DMS 273 treated with DMSO at 0.1 percent for 48 hours (cell line): ENCODE measurements at places on chromosomes 2 and 18.

DNA sequence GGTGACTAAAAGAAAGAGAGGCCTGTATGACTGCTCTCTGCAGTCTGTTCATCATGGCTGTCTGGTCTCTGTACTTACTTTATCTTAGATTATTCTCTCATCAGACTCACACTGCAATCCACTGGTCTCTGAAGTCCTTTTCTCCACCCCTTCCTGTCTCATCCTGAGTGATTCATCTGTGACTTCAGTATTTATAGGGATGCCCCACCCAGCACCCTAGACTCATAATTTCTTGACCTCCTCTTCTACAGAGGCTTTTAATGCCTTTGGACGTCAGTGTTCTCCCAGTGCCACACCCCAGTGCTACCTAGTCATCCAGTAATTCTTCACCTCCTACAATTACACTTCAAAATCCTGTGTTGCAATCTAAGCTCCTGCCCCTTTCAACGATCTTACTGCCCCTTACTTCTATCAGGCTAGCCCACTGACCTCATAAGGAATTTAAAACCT lies 14.9 kb upstream of the ITPRID2 start:
- DNase-seq: no peak

GRCh38 chr2:9053534-9053931 lies 50.0 kb upstream of the MBOAT2 start:
- DNase-seq: no peak

DNA sequence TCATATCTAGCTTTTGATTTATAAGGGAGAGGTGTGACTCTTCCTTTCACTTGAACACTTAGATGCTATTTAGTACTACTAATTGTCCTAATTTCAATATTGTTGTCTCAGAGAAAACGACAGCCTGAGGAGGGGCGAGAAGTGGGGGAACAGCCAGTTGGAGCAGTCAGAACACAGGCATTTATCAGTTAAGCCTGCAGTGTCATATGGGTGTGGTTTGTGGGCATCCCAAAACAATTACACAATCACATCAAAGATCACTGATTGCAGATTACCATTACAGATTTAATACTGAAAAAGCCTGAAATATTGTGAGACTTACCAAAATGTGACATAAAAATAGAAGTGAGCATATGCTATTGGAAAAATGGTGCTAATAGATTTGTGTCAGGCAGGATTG lies 15.8 kb downstream of the TMEM131 start:
- no peak for DNase-seq

DNA sequence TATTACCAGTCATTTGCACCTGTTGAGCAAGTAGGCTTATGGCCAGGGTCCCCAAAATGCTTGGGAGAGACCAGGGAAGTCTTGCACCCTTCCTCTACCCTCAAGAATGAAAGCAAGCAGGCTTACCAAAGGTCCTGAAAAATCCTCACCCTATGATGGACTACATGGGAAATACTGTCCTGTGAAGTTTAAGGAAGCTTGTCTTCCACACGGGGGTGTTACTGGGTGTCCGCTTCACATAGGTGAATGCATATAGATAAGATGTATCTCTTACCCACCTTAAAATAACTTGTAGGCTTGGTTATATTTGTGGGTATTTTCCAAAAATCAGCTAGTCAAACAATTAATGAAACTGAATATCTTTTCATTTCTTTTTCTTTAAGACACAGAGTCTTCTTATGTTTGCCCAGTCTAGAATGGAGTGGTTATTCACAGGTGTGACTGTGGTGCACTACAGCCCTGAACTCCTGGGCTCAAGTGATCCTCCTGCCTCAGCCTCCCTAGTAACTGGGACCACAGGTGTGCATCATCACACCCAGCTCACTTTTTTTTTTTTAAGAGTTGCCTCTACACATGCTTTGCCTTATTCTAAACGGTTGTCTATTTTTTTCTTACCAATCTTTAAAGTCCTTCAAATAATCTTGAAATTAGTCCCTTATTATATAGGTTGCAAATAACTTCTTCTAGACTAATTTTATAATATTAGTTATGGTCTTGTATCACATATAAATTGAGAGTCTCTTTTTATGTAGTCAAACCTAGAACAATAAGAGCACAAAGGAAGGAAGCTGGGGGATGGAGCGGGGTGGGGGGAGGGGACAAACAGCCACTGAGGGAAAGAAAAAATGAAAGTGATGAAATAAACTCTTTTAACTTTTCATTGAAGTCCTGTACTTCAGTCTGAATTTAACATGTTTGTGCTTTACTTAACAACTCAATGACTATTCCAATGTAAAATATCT lies 49.0 kb downstream of the CERKL start:
- no peak for DNase-seq

DNA sequence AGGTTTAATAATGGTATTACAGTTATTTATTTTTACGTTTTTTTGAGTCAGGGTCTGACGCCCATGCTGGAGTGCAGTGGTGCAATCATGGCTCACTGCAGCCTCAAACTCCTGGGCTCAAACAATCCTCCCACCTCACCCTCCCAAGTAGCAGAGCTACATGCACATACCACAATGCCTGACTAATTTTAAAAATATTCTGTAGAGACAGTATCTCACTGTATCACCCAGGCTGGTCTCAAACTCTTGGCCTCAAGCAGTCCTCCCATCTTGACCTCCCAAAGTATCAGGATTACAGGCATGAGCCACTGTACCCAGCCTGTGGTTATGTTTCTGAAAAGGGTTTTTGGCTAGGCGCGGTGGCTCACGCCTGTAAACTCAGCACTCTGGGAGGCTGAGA lies 120.8 kb downstream of the ESCO1 start:
- no peak for DNase-seq

GRCh38 chr2:210503725-210504191 lies 27.2 kb upstream of the LANCL1 start:
- DNase-seq: no peak

DNA sequence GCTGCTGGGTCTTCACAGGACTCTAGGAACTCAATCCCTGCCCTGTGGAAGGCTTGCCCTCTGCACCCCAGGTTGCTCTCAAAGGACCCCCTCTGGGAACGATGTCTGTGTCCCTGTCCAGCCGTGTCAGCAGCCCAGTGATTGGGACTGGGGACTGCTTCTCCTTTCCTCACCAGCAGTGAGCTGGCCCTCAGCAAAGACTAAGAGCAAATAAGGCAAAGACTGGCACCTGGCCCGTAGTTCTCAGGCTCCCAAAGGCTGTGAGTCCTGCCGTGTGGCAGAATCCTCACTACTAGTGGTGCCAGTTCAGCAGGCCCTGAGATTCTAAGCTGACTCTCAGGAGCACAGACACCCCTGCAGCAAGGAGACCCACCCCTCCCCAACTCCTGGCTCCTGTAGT lies 47.8 kb downstream of the TMEM163 start:
- DNase-seq: no peak

DNA sequence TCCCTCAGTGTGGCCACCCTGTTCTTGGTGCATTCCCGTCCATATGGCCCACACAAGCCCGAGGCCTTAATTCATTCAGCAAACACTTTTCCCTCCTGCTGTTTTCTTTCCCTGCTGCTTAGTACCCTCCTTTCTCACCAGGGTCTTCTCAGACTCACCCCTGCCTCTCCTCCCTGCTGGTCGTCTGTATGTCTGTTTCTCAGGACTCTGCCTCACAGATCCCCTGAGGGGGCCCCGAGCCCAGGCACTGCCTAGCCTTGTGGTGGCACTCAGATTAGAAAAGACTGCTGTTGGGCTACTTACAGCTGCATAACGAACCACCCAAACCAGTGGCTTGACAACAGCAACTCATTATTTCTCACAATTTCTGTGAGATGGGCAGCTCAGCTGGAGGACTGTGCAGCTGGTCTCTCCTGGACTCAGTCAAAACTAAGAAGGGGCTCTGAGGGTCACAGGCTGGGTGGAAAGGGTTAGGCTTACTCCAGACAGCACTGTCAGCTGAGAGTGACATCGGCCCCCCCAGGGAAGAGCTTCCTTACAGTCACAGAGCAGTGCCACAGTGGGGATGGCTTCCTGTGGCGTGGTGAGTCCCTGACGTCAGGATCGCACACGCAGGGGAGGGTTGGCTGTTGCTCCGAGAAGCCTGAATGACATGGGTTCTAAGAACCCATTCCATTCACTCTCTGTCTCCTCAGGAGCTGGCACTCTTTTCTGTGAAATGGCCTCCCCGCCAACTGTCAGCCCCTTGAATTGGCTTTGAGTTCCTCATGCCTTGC lies 139.0 kb downstream of the UXS1 start:
- DNase-seq: no peak

GRCh38 chr2:85933753-85934594 lies 45.2 kb upstream of the ST3GAL5 start:
- DNase-seq: no peak

- DNase-seq: no peak
These were observed 32.9 kb downstream of the INO80C start for GRCh38 chr18:35464831-35465279.

- DNase-seq: no peak
These were observed 223.5 kb downstream of the HRH4 start for GRCh38 chr18:24683925-24684324.

- no peak for DNase-seq
These were observed 167.3 kb upstream of the HS6ST1 start for GRCh38 chr2:128485761-128486639.

DNA sequence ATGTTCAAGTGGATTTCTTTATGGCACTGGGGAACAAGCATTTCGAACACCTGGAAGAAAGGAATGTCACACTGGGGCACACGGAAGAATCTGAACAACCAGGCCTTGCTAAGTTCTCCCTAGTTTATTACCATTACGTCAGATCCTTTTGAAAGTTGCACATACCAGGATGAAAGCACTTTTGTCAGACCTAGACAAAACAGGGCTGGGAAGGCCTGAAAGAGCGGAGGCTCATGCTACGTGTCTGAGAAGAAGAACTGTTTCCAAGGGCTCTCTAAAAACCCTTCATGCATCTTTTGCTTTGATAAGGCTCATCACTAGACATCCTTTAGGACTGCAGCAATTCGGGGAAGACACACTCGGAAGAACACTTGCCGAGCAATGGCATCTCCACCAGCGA lies 15.4 kb upstream of the SLC25A52 start:
- DNase-seq: no peak

DNA sequence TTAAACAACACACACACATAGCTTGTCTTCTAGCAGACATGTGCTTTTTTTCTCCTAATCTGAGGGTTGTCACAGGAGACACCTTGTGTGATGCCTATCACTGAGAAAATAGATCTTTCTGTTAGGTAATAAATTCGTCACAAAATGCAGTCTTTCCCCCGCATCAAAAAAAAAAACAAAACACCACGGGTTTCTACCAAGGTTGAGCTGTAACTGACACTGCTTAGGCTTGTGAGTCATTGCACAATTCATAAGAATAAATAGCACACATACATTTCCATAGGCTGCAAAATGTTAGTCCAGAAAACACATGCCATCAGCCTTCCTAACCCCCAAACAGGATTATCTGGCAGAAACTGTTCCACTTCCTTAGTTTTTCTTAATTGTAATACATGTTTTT lies 6.5 kb downstream of the TMEM163 start:
- DNase-seq: no peak

DNA sequence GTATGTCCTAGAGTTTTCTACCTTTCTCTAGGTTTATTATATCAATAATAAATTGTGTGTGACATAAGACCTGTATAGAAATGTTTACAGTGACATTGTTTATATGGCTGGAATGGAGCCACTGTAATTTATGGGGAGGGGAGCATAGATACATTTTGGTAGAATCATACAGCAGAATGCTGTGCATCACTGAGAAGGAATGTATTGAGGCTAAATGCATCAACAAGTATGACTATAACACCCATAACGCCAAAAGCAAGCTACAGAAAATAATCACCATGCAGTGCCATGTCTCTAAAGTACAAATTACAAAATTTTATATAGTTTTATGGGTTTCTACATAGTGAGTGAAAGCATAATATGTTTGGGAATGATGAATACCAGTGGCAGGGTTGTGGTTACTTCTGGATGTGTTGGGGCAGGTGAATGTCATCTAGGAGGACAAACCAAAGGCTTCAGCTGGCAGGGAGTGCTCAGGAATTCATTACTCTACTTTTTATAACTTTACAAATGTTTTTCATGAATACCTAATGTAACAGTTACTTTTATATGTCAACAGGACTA lies 226.0 kb upstream of the NETO1 start:
- DNase-seq: no peak

GRCh38 chr2:232269867-232270266 lies 108.7 kb upstream of the ALPP start:
- no peak for DNase-seq

- no peak for DNase-seq
These were observed 216.6 kb downstream of the SH3BP4 start for GRCh38 chr2:235168174-235168979.

GRCh38 chr18:78992041-78993011 lies 12.7 kb downstream of the SALL3 start:
- DNase-seq: no peak

DNA sequence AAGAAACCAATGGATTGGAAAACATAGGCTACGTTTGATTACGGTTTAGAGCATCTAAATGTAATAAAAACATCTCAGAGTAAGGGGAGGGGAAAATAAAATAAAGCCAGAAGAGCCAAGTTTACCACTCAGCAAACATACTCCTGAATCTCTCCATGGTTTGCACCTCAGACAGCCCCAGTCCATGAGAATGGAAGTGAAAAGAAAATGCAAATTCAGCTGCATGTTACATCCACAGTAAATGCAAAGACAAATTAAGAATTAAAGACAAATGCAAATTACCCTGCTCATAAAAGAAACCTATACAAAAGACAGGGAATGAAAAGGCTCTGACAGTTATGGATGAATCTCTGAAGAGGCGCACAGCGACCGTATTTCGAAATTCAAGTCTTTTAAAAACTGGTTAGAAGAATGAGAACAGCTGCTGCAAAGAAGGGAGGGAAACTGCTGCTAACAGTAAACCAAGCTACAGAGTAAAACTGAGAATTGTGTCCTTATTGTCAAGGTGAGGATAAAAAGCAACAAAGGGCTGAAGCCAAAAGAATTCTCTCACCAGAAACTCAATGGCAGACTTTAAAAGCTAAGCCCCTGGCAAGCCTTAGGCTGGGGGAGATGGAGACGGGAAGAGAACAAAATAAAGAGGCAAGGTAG lies 197.9 kb upstream of the ACVR2A start:
- DNase-seq: no peak

- DNase-seq: no peak
These were observed 437.0 kb downstream of the THSD7B start for GRCh38 chr2:137202318-137202717.

GRCh38 chr2:229578052-229578846 lies 136.1 kb downstream of the DNER start:
- no peak for DNase-seq

DNA sequence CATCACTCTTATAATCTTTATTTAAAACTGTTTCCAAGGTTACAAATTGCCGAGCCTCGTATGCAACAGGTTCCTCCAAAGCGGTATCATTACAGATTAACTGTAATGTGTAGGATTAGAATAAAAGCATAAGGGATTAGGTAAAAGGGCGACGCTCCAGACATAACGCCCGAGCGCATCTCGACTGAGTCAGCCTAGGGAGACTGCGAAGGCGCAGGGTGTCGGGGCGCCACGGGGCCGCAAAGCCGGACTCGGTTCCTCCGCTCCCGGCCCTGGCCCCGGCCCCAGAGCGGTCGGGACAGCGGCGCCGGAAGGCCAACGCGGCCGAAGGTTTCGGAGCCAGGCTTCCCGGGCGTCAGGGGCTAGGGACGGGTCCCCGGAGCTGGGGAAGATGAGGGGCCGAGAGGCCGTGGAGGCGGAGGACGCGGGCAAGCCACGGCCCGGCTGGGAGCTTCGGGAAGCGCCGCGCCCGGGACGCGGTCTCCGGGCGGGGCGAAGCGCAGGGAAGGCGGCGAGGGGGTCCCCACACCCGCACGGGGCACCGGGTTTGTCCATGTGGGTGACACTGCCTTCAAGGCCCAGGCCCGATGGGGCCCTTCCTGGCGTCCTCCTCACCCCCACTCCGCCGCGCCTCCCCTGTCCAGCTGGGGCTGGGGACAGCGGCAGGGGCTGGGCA lies 12.9 kb upstream of the SIX3 start:
- no peak for DNase-seq
